ENCODE measurements at places on chromosomes 3 and 15.
A peak's percentile ranks its signal among the peaks of the same experiment; 100 is the strongest.

GRCh38 chr3:124974691-124975090 lies 40.1 kb upstream of the MUC13 start:
- DNase-seq: no peak

DNA sequence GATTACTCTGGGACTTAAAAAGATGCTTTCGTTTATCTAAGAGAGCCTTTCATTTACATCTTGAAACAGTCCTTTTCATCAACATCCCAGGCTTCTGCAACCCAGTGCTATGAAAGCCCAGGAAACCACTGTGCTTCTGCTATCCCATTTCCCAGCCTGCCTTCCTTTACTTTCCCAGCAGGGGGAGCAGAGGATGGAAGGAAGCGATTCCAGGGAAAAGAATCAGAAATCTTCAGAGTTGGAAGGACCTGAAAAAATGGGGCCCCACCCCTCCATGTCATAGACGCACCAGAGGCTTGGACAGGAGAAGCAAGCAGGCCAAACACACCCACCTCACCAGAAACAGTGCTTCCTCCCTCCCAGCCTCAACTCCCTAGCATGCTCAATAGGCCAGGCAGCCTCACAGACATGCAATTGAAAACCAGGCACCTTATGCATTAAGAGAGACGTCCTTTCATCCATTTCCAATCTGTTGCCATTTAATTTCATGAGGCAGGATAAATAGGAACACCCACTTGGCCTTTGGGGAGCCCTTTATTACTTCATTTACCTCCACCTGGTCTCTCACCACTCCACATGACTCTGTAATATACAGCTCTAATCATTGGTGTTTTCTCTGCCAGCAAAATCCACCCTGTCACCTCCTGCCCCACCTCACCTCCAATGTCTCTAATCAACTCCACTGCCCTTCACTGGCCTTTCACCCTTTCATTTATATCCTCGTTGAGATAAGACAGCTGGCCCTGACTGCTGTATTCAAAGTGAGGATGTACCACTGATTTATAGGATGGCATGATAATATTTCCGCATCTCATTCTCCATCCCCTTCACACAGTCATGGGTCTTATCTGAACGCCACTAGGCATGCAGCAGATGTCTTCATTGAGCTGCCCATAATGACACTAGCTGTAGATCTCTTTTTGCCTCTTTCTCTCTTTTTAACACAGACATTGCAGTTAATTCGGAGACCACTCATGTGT lies 583.9 kb downstream of the NTRK3 start:
- DNase-seq: no peak

DNA sequence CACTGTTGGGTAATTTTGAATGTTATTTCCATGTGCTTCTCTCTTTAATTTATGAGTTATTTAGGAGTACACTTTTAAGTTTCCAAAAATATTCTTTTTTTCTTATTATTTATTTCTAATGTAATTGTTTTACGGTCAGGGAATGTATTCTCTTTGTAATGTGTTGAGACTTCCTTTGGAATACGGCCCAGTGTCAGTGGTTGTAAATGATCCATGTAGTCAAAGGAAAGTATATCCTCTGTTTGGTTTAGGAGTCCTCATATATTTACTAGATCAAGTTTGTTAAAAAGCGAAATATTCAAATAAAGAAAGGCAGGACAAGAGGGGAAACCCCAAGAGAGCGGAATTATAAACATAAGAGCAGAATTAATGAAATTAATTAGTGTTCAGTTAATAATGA lies 49.0 kb upstream of the ADGRG7 start:
- DNase-seq: no peak

- no peak for DNase-seq
These were observed 518 bp downstream of the OXSR1 start for GRCh38 chr3:38165722-38166387.

DNA sequence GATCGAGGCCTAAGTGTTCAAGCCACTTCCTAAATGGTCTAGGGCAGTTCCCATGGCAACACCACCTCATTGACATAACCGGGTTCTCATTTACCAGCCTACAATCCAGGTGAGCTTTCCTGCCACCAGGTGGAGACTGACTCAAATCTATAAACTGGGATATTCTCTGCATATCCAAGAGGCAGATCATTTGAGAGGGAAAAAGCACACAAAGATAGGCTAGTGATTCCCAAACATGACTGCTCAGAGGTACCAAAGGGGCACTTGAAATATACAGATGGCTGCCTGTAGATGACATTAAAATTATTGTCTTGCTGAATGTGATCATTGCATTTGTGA lies 141.3 kb upstream of the PROK2 start:
- peak; percentile 89 for DNase-seq

GRCh38 chr3:5054098-5054497 lies 68.0 kb upstream of the ARL8B start:
- DNase-seq: no peak

GRCh38 chr15:94297558-94297957 lies 66.2 kb downstream of the MCTP2 start:
- no peak for DNase-seq

DNA sequence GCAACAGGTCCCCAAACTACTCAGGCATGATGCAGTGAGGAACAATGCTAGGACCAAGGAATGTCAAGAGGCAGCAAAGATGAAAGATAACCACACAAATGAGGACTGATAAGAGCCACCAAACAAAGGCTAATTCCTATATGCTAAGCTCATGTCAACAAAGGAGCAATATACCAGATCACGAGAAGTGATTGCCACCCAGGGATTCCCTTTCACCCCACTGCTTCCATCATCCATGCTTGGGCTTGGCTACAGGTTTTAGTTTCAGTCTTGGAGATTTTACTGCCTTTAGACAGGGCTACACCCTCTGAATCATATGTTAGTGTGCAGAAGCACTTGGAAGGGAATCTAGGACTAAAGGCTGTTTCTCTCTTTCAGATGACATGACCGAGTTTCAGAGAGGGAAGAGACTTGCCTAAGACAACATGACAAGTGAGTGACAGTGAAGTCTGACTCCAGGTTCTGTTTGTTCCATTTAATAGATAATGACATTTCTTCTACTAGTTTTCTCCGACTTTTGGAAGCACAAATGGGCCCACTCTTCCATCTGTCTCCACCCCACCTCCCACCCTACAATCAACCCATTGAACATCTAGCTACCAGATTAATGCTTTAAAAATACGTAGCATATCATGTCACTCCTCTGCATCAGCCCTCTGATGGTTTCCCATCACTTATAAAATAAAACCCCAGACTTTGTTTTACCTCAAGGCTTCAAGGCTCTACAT lies 173.5 kb upstream of the LRRN1 start:
- DNase-seq: no peak

GRCh38 chr15:68930268-68931022 lies at the start of gene SPESP1:
Gene SPESP1 (plus strand): TSS chr15:68930525. CDS start chr15:68930654, 129 bp downstream.
- DNase-seq: no peak

- DNase-seq: no peak
These were observed 31.9 kb downstream of the CRTC3 start for GRCh38 chr15:90561344-90562244.

- no peak for DNase-seq
These were observed 683 bp upstream of the CACNA2D3 start for GRCh38 chr3:54121414-54122323.

DNA sequence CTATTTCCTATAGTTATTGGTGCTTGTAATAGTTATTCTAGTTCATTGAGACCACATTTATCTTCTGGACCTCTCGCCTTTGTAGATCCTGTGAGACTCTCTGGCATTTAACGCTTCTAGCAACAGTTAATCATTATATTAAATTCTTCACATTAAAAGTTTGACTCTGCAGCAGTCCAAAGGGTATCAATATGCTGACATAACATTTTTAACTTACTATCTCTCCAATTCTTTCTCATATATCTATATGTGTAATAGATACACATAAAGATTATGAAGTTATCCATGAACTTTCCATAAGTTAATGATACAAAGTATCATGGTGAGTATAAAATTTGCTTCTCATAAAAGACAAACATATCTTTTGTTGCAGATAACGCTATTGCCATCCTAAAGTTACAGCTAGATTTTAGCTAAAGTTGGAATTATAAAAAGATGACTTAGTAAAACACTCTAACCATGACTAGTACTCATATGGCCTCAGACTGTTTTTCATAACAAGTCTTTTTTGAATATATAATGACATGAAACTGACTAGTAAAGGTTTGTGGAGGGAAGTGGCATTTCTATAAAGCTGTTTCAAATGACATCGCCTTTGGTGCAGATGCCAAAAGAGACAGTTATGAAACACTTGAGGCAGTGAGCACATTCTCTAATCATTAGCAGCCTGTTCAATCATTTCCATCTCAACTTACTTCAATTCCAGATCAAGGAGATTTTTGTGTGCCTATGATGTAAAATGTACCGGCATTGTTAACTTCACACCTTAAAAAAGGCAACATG lies 379.3 kb upstream of the CBLB start:
- DNase-seq: no peak

DNA sequence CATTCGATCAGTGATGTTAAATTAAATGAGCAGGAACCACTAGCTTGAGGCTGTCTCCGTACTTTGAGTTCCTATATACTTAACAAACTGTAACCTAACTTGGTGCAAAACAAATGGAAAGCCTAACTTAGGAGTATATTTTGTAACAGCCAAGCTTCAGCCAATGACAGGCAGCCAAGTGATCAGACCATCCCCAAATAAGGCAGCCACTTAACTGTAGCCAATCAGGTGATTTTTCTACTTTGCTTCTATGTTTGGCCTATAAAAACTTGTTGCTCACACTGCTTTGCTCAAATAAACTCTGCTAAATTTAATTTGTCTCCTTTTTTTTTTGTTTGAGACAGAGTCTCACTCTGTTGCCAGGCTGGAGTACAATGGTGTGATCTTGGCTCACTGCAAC lies 19.3 kb upstream of the ZNF770 start:
- DNase-seq: no peak

- DNase-seq: no peak
These were observed 25.7 kb downstream of the FSIP1 start for GRCh38 chr15:39756806-39757522.

DNA sequence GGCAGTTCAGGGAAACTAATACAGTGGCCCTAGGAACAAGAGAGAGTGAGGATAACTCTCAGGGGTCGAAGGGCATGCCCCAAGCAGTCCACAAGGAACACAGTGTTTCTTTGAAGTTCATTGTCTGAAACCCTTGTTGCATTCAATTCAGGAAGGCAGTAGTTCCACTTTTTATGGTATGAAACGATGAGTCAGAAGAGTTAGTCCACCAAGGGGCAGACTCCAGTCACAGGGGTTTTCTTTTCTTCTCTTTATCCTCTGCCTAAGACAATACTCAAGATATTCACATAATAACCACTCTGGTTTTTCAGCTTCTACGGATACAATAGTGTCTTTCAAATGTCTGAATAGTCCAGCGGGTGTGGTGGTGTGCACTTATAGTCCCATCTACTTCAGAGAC lies 23.7 kb upstream of the TICRR start:
- no peak for DNase-seq

DNA sequence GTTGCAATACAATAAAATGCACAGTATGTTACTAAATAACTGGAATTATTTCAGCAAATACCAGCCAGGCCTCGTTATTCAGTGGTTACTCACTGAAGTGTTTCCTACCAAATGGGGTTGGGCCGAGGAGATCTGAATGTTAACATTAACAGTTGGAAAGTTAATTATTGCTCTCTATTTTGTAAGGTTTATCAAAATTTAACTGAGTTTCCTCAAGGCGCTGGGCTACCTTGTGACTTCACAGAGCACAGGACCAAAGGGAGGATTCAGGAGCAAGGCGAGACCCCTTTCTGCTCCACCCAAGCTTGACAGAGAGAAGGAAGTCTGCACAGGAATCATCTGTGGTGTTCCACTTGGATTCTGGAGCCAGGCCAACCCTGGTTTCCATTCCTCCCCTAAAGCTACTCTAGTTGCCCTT lies 21.6 kb downstream of the ADAMTS9 start:
- DNase-seq: no peak

DNA sequence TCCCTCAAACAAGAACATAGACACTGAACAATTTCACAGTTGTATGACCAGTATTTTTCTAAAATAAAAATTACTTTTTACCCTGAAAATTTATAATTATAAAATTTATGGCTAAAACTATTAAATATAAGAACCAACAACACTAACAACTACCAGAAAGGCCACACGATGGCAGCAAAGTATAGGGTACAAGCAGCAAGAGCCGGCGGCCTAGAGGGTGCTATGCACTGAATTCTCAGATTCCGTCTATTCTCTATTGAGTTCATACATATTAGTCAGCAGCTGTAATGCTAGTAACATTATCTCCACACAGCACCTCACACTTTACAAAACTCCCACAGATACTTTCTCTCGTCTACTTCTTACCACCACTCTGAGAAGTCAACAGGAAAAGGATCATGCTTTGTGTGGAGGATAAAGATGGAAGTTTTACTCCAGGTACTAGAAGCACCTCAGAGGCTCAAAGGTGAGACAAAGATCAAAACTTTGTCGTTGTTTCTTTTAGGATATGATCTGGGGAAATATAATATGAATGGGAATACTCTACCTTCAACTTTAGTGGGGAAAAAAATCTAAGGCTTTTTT lies 160.5 kb downstream of the FGF12 start:
- peak; percentile 12 for DNase-seq

Data from iPS DF 19.7 (cell line).